Esophagus squamous epithelium (tissue), 5 donors: ENCODE measurements at places on chromosomes 6 and 20.

- DNase-seq = no peak
Observed at GRCh38 chr6:84052204-84052882, 18.8 kb downstream of the MRAP2 start.

- no peak for DNase-seq
Observed at GRCh38 chr6:121668259-121668658, 232.8 kb downstream of the GJA1 start.

- no peak for DNase-seq
Observed at GRCh38 chr6:74651948-74652842, 553.7 kb downstream of the COL12A1 start.

GRCh38 chr6:158313989-158314388, 1.7 kb downstream of the TULP4 start:
- DNase-seq = no peak

GRCh38 chr6:55705451-55706440, 126.8 kb upstream of the HMGCLL1 start:
- no peak for DNase-seq

- DNase-seq = no peak
Observed at GRCh38 chr6:169452117-169452868, 198.6 kb upstream of the THBS2 start.

DNA sequence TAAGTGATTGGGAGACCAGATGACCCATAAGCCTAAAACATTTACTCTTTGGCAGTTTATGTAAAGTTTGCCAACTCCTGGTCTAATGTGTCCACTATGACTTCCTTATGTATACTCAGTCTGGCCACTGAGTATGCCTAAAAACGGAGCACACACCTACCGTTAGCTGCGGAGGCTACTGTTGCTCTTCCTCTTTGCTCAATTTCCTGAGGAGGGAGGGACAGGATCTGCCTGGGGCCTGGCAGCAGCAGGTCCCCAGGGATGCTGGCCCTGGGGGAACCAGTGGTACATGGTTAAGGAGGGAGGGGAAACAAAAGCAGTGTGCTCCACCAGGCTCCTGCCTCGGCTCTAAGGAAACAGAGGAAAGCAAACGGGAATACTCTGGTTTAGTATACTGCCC, 113.5 kb downstream of the CDYL start:
- DNase-seq = no peak

DNA sequence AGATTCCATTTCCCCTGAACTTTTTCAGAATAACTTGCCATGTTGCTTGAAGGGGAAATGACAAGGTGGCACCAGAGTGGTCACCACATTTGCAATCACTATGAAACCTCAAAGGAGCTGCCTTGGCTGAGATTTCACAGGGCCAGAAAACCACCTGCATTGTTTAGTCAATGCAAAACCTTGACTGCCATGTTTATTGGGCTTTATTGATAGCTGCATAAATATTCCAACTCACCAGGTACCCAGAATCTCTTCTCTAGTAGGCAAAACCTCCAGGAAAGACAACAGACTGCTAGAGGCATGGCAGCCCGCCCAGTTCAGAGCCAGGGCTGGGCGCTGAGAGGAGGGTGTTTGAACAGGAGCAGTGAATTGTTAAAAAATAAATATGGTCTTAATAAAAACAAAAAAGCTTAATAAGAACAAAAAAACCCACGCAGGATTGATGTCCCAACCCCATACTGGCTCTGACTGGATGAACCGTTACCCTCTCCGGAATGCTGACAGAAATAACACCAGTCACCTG, 375.6 kb downstream of the ZFAND3 start:
- no peak for DNase-seq

GRCh38 chr20:12984069-12984765, 24.6 kb upstream of the SPTLC3 start:
- DNase-seq = no peak

- DNase-seq = no peak
Observed at GRCh38 chr6:13488896-13489237, 1.5 kb upstream of the GFOD1 start.

DNA sequence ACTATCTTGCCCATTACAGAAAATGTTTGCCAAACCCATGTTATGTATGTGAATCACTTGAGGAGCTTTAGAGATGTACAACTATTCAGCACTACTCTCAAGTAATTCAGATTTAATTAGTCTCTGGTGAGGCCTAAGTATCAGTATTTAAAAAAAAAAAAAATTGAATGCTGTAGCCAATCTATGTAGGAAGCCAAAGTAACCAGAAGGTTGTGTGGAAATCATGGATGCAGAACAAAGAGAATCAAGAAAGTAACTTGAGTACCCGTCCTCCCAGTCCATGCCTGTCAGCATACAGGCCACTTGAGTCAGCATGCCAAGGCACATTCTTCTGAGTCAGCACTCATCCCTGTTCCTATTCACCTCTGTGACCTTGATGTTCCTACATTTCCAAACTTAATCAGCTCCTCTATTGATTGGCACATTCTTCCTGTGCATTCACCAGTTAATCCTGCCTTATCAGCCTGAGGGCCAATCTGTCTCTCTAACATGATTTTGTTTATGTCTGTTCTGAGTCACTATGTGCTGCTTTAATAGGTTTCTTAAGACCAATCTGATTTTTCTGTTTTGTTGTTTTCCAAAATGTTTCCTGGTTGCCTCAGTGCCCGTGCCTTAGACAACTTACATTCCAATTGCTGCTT, 165.6 kb downstream of the KCNQ5 start:
- no peak for DNase-seq

GRCh38 chr6:29872791-29873190, 45.2 kb downstream of the HLA-G start:
- no peak for DNase-seq

GRCh38 chr20:36158160-36158741, 3.7 kb downstream of the EPB41L1 start:
- DNase-seq = no peak

- no peak for DNase-seq
Observed at GRCh38 chr20:25856256-25856884, 159.7 kb upstream of the ZNF337 start.

DNA sequence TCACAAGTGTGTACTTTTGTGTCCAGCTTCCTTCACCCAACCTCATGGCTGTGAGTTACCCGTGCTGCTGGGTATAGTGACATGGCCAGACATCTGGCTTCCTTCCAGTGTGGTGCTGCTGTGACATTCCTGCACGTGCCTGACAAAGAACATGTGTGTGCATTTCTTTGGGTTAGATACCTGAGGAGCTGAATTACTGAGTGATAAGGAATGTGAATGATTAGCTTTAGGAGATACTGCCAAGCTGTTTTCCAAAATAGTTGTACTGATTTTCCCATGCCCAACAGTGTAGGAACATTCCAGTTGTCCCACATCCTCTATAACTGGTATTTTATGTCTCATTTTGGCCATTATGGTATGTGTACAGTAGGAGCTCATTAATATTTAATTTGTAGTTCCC, 132.5 kb downstream of the PREX1 start:
- DNase-seq = no peak

GRCh38 chr20:25056690-25057233, 1.2 kb downstream of the ACSS1 start:
- DNase-seq = no peak

DNA sequence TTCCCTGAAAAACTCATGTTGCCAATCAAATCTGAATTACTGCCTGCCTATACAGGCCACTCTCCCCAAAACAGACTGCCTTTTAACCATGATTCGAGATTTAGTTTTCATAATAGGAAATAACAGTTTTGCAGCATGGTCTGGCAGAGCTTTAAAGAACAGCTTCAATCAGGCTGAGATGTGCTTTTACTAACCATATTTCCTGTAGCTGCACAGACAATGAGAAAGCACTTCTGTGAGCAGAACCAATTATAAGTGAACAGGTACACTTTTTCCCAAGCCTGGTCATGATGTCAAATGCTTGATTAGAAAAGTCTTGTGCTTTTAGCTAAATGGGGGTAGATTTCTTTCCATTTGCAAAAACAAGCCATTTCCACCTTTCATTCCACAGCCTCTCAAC, 108.2 kb downstream of the THEMIS start:
- no peak for DNase-seq

DNA sequence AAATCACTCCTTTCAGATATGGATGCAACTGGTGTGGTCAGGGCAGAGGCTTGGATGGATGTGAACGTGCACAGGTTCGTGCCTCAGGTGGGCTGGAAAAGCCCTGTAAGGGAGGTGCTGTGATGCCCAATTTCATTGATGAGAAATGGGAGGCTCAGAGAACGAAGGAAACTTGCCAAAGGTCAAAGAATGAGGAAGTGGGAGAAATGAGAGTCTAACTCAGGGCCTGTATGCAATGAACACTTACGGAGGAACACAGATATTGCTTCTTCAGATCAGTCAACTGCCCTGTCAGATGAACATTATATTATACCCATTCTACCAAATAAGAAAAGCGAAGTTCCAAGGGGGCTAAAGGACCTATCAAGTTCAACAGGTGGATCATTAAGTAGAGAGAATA, 134.7 kb downstream of the RCAN2 start:
- DNase-seq = no peak

DNA sequence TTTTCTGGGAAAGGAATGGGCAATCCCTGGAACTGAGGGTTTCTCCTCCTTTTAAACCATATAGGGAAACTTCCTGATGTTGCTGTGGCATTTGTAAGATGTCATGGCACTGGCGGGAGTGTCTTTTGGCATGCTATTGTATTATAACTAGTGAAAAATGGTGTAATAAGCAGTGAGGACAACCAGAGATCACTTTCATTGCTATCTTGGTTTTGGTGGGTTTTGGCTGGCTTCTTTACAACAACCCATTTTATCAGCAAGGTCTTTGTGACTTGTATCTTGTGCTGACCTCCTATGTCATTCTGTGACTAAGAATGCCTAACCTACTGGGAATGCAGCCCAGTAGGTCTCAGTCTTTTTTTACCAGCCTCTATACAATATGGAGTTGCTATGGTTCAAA, 9.1 kb upstream of the DCBLD1 start:
- no peak for DNase-seq

DNA sequence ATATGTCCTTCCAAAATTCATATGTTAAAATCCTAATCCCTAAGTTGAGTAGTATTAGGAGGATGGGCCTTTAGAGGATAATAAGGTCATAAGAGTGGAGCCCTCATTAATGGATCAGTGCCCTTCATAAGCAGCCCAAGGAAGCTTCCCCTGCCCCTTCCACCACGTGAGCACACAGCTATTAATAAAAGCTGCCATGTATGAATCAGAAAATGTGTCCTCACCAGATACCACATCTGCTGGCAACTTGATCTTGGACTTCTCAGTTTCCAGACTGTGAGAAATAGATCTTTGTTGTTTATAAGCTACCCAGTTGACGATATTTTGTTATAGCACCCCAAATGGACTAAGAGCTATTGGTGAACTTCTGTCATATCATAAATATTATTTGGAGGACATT, 207.7 kb upstream of the HDDC2 start:
- DNase-seq = no peak

DNA sequence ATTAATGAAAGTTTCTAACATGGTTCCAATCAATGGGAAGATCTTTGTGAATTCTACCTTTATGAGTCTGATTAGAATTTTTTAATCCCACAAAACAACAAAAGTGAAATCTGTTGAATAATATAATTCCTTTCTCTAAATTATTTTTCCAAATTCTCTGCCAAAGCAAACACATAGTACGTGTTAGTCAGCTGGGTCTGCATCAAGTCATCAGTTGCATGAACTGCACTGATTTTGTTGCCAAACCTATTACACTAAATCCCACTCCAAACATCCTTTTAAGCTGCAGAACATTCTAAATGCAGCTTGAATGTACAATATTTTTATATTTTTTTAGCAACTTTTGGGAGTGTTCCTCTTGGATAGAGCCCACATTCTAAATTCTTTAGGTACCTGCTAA, 199.0 kb upstream of the HSF2 start:
- no peak for DNase-seq

GRCh38 chr6:71279740-71280139, 8.9 kb upstream of the OGFRL1 start:
- DNase-seq = no peak

GRCh38 chr20:64086801-64087200, 2.6 kb upstream of the LKAAEAR1 start:
- no peak for DNase-seq

DNA sequence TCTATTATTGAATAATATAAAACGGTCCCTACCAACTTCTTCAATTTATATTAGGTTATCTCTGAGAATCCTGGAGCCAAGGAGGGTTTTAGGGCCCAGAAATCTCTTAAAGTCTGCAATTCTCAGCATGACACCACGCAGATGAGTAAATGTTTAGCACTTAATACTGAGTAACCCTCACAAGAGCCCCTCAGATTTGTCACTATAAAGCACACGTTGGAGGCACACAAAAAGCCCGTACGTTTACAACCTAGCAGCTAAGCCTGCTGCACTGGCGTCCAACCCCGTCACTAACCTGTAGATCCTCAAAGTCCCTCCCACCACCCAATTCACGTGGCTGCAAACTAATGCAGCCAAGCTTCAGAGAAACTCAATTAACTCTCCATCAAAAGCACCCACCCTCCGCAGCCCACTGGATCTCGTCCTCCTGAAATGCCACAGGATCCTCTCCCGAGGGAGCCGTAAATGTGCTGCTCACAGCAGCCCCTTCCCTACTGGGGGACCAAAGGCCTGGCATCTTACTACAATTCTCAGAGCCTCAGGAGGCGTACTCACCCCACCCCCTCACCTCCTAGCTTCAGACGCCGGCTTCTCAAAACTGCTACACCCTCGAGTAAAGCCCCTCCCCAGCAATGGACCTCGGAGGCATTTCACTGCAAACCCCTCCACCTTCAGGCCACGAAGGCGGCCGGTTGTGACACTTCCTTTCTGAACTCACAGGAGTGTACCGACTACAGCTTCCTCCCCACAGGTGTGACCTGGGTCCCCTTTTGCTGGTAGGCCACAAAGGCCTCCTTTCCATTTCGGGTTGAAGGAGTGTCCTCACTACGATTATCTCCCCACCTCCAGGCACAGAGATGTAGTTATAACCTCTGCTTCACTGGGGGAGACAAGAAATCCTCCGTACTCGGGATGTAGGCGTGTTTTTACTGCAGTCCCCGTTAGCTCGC, 909 bp downstream of the CPNE1 start:
- DNase-seq = no peak

GRCh38 chr6:41471064-41471895, 74.9 kb upstream of the FOXP4 start:
- no peak for DNase-seq

DNA sequence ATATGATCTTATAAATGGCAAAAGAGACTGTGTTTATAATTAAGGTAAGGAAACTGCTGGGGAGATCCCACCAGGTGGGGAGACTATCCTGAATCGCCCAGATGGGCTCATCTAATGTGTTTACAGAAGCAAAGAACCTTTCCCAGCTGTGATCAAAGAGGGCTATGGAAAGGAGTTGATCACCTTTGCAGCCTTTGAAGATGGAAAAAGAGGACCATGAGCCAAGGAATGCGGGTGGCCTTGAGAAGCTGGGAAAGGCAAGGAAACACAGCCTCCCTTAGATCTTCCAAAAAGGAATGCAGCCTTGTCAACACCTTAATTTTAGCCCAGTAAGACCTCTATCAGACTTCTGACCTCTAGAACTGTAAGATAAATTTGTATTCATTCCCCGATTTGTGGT, 66.5 kb upstream of the ADGRG6 start:
- no peak for DNase-seq
